Tongue (tissue), 3 donors: ENCODE measurements at places on chromosomes 11 and 22. TPM values are rescaled to one million over a fixed set of nuclear protein-coding genes. Genes with fewer than 3 reads are reported as not detected.

GRCh38 chr11:123742031-123742723 is 717 bp upstream of the ZNF202 start:
- no peak for DNase-seq

The APOL1 gene
- 7.9 TPM for total RNA-seq

DNA sequence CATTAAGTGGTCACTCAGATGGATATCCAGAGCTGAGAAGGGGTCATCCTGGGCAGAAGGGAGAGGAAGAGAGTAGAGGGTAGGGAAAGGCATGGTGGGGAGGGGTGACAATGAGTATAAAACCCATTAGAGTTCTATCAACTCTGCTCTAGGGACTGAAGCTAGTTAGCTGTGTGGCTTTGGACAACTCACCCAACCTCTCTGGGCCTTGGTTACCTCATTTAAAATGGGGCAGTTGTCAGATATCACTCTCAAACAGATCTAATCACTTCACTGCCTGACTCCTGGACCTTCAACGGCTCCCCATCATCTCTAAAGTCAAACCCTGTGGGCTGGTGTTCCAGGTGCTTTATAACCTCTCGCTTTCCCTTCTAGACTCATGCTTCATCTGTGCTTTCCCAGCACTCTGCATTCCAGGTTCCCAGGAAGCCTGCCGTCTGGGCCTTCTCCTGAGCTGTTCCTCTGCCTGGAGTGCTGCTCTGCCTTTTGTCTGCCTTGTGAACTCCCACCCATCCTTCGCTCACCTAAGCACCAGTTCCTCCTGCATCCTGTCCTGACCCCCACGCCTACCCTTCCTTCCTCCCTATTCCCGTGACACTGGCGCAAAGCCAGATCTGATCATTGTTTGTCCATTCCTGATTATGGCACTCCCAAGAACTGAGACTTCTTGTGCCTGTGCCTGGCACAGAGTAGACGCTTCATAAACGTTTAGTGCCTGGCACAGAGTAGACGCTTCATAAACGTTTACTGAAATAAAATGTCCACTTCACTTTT is 22.3 kb upstream of the KCNJ11 start:
- DNase-seq, result no peak

- DNase-seq, result no peak
Measured at GRCh38 chr11:71265559-71266092, 13.2 kb upstream of the SHANK2 start.

The DENND5A gene
- total RNA-seq, result 124 TPM

- DNase-seq, result peak; percentile 59
Measured at GRCh38 chr11:46381819-46382645, 563 bp downstream of the MDK start.

The DYNC2H1 gene
- total RNA-seq, result 37.3 TPM

The CALCA gene
- not detected for total RNA-seq

DNA sequence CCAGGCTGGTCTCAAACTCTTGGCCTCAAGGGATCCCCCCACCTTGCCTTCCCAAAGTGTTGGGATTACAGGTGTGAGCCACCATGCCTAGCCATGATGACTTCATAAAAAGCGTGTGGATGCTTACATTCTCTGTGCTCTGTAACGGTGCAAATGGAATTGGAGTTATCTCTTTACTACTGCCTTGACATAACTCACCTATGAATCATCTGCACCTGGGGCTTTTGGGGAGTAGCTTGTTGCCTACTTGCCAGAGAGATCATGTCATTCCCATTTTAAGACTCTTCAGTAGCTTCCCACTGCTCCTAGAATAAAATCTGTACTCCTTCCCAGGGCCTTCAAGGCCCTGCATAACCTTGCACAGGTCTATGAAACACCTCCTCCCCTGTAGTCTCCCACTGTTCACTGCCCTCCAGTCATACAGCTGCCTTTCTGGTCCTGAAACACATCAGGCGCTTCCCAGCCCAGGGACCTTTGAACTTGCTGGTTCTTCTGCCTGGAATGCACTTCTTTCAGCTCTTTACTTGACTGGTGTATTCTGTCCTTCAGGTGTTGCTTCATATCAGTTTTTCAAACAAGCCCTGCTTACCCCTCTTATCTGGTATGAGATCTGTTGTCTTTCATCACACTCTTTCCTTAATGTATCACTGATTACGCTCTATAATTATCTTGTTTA is 19.6 kb upstream of the MOGAT2 start:
- DNase-seq, result no peak

DNA sequence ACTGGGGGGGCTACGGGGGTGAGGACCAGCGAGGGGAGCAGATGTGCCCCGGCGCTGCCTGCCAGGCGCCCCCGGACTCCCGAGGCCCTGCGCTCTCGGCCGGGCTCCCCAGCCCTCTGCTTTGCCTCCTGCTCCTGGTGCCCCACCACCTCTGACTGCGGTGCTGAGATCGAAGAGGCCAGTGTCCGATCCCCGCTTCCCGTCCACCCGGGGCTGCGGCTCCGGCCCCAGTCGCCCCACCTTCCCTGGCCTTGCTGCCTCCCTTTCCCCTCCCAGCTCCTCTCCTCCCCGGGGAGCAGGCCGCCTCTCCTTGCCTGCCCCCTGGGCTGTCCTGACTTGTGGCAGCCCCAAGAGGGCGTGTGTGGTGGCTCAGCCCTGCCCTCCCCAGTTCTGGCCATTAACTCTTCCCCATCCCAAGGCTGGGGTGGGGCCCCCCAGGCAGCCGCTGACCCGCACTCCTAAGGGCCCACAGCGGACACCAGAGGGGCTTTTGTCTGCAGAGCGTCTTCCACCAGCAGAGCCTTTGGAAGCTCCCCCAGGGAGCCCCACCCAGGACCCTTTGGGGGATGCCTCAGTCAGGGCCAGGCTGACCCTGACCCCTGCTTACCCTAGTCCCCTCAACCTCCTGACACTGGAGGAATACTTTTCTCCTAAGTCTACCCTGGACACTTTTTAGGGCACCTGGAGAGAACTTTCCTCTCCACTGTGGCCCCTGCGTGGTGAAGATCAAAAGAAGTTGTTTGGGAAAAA is 16.6 kb downstream of the RTN4RL2 start:
- DNase-seq, result no peak

DNA sequence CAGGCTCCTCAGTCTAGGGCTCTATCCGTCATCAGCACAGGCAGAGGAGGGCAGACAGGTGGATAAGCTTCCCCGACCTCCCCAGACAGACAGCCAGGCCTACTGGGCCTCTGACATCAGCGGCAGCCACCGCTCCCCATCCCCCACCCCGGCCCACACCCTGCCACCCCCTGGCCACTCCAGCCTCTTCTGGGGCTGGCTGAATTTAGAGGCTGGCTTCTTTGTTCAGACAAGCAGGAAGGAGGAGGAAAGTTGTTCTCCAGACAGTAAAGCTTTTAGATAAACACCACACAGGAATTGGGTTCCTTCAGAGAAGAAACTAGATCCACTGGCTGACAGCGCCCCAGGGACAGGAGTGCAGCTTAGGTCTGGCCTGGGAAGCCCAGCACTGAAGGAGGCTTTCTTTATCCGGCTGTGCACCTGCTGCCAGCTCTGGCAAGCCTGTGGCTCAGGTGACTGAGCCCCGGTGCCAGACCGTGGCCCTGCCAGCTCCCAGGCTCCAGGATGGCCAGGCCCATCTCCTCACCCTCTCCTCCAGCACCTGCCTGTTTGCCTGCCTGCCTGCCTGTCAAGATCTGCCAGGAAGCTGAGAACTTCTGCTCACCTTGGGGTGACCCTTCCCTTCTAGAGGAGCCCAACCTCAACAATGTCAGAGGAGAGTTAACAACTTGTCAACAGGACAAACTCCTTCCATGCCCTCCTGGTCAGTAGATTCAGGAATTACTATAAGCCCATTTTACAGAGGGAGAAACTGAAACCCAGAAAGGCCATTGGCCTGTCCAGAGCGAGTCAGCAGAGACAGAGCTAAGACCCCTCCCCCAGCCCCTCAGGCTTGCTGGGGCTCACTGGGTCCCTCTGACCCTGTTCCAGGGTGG is 44.0 kb upstream of the KLHL35 start:
- peak; percentile 42 for DNase-seq

DNA sequence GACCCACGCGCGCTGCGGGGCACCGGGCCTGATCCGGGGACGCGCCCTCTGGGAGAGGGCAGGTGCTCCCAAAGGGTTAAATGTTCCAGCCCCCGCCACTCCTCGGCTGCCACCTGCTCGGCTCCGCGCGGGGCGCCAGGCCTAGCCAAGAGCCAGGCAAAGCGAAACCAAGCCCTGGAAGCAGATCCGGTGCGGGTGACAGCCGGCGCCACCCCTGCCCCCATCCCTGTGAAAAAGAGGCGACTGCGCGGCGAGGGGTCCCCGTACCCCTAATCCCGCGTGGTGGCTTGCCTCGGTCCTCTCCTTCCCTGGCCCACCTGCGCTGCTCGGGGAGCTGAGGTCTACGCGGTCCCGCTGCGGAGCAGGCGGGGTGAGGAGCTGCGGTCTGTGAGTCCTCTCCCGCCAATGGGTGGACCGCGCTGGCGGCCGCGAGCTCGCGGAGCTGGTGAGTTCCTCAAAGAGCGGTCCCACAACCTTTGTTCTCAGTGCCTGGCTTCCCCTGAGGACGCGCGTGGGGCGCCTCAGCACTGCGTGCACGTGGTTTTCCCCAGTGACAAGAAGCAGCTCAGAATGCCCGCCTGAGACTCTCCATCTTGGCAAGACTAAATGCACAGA is at the start of gene ME3:
Gene ME3 (minus strand): TSS at position 610 of the 615 bp plus-strand sequence.
- peak; percentile 80 for DNase-seq

- DNase-seq, result no peak
Measured at GRCh38 chr11:77125695-77126094, 2.4 kb upstream of the MYO7A start.

The LRRN4CL gene
- 33.8 TPM for total RNA-seq

- DNase-seq, result peak; percentile 15
Measured at GRCh38 chr11:80163011-80163410, 722.2 kb upstream of the TENM4 start.

DNA sequence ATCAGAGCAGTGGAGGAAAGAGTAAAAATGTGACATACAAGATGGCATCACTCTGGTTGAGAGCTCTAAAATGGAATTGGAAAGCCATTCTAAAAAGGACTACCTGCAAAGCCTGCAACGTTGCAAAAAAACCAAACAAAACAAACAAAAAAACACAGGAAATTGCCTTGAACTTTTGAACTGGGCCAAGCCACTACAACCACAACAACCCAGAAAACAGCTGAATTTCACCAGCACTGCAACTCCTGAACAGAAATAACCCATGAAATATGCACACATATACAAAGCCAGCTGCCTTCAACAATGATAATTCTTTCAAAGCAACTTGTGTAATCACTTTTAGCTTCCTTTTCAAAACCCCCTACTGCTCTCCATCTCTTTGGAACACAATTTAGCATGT is 326.6 kb upstream of the LRRC4C start:
- no peak for DNase-seq

The DDX10 gene
- 20.5 TPM for total RNA-seq

DNA sequence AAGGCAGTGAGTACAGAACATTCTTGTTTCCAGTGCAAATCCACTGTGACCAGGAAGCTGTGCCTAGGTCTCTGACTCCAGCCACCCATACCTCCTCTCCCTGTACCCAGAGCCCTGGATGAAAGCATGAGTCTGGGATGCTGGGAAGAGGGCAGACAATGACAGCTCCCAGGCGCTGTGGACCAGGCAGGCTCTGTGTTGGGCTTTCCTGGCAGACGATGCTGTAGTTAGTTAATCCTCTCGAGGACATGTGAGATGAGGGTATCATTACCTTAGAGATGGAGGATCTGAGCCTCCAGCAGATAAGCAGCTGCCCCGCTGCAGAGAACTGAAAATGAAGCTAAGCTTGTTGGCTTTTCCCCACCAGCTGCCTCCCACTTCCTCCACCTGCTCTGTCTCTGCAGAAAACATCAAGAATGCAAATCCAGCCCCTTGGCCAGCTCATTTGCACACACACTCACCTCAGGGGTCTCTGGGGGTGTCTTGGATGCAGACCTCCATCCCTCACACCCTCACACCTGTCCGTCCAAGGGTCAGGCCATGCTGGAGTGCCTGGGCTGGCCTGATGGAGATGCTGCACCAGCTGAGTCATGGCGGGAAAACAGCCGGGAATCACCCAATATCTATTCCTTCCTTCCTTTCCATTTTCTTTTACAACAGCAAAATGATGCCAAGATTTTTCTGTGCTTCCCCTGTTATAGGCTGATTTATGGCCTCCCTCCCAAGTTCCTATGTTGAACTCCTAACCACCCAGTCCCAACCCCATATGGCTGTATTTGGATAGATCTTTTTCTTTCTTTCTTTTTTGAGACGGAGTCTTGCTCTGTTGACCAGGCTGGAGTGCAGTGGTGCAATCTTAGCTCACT is 94.9 kb upstream of the SEPTIN5 start:
- peak; percentile 37 for DNase-seq

The FAM118A gene
- 25.8 TPM for total RNA-seq

DNA sequence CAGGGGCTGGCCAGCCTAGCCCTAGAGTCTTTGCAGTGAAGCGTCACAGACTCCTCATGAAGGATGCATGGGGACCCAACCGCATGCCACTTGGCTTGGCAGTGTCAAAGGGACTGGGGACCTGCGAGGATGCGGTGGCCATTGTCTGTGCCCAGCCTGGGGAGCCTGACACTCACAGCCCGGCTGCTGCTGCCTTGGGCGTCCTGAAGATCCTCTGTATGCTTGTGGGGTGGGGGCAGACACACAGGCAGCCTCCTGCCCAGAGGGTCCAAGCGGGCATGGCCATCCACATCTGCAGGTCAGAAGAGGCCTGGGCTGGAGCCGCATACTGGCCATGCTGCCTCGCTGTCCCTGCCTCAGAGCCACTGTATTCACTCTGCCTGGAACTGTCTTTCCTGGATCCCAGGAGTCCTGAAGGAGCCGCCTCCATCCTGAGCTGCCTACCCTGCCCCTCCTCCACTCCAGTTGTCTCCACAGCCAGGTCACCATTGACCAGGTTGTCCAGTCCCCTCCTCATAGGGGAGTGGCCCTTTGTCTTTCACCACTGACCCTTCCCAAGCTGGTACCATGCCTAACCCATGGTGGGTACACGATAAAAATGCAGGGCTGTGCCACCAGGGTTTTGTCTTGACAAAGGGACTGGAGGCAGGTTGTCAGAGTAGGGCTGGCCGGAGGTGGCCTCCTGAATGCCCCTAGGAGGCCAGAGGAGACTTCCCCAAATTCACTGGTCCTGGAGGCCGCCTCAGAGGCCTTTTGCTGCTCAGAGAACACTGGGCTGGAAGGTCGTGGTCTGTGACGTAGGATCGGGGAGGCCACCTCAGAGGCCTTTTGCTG is 107.0 kb downstream of the KCNQ1OT1 start:
- DNase-seq, result no peak

- DNase-seq, result no peak
Measured at GRCh38 chr11:92137747-92138146, 86.9 kb upstream of the FAT3 start.
